Fibroblast of gingiva (primary cell): ENCODE measurements at places on chromosomes 5 and 9.

- peak; percentile 93 for DNase-seq
Measured at GRCh38 chr9:21744841-21745240, 57.6 kb upstream of the MTAP start.

GRCh38 chr5:158463938-158464337, 605.0 kb upstream of the CLINT1 start:
- DNase-seq, result peak; percentile 92

GRCh38 chr9:8599937-8600336, 800.4 kb upstream of the DMAC1 start:
- DNase-seq, result no peak

DNA sequence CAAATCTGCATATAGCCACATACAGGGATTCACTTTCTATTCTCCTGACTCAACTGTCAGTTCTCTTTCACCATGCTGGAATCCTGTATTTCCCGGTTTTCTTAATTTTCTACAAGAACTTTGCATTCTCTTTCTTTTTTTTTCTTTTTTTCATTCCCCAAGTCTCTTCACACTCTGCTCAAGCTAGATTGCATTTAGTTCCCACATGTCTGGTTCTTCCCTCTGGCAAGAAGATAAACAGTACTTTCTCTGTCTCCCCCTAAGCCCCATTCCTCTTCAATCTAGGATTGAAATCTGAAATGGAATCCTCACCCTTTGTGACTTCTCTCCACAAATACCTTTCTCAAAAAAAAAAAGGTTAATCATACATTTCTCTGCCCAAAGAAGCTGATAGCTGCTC, 64.2 kb upstream of the SLC12A2 start:
- DNase-seq, result no peak

DNA sequence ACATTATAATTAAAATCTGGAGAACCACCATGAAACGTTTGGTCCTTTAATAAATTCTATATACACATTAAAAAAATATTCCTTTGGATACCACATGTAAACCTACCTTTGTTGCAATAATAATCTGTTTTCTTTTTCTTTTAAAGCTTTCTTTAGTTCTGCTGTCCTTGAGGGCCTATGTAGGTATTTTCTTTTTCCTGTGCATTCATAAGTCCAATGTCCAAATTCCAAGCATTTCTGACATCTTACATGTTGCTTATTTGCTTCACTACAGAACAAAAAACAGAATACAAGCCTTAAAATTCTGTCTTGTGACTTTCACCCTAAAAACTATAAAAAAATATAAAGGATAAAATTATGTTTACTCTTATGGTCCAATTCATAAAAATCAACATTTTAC, 19.7 kb downstream of the ZCCHC10 start:
- no peak for DNase-seq

GRCh38 chr9:36392489-36392888, 7.6 kb downstream of the RNF38 start:
- peak; percentile 22 for DNase-seq

GRCh38 chr9:122307061-122307460, 42.4 kb downstream of the MRRF start:
- no peak for DNase-seq

DNA sequence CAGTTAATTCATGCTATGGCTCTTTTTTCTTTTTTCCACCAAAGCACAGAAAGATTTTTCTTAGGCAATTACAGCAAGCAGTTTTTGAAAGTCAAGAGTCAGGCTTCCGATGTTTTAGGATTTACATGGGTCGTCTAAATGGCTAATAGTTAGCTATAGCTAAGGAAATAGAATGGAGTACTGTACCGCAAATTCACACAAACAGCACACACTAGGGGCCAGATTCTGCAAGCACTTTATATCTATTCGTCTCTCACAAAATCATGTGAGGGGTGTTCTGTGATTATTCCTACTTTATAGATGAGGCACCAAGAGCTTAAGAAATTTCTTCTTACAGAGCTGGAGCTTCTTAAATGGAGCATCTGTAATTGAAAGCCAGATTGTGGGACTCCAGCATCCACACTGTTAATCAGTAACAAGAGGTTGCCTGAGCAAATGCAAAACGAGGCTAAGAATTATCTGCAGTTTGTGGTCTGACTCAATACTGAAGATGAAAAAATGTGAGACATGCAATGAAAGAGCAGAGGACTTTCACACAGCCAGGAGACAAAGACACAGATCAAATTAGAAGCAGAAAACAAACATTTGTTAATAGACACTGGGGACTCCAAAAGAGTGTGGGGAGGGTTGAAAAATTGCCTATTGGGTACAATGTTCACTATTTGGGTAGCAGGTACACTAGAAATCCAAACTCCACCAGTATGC, 62.7 kb upstream of the CTXN3 start:
- no peak for DNase-seq

- peak; percentile 74 for DNase-seq
Measured at GRCh38 chr9:5851445-5851844, 18.5 kb upstream of the ERMP1 start.

DNA sequence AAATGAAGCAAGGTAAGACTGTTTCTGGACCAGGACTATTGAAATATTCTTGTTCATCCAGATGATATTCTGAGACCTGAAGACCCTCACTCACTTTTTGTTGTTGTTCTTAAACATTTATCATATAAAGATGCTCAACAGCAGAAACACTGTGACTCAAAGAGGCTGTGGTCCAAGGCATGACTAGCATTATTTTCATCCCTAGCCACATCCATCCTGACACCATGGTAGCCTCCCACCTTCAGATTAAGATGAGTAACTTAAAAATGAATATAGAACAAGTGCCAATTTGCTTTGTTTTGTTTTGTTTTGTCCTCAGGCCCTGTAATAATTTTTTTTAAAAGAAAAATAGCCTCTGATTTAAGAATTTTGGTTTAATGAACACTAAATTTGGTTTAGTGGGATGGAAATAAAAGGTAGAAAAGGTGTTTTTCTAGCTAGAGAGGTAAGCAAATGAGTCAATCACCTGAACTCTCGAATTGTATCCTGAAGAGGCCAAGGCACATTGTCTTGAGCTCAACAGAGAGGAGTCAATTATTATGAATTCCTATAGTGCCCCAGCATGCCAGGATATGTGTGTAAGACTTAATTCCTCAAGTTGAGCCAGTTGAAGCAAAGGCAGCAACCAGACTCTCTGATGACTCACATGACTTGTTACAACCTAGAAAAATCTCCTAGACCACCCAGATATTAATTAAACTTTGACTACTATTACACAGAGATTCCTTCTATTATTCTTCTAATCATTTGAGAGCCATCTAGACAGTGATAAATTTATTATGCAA, 380.1 kb upstream of the TUSC1 start:
- DNase-seq, result no peak

DNA sequence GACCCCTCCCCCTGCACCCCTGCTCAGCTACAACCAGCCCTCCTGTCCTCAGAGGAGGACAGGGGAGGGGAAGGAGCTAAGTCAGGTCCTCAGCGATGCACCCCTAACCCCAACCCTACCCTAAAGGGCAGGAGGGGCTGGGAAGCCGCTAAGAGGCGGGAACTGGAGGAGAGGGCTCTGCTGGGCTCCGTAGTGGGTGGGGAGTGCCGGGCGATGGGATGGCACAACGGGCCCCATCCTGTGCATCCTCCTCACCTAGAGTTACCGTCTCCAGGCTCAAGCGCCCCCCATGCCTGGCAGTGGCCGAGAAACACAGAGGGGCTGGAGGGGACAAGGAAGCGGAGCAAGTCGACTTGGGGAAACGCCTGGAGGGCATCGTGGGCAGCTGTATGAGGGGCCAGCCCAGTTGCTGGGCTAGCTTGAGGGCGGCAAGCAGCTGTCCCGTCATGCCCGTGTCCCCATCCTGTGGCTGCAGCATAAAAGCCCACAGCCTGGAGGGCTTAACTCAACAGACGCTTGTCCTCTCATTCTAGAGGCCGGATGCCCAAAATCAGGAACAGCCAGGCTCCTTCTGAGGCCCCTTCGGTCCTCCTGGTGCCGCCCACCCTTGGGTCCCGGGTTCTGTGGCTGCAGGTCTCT, 23.0 kb upstream of the UBAC1 start:
- no peak for DNase-seq

DNA sequence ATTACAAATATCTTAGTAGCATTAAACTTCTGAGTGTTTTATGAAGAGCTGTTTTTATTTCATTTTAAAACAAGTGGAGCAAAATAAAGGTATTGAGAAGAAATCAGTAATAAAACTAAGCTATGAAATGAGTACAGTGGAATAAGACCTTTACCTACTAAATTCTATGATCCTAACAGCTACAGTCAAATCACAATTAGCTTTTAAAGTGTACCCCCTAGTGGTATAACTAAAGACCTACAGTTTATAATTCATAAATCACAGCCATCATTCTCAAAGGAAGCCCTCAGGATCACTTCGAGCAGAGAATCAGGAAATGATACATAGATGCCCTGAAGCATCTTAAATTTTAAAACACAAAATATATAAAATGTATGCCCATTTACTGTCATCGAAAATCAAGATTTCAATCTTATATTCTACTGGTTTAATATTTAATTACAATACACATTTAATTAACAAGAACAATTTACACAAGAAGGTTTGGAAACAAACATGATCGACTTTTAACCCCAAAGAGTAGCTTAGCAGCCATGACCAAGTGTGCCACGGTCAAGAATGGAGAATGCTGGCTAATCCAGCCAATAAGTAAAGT, 12.3 kb downstream of the CCNH start:
- DNase-seq, result peak; percentile 30

GRCh38 chr5:14185326-14186058, 42.4 kb downstream of the TRIO start:
- peak; percentile 83 for DNase-seq

- DNase-seq, result no peak
Measured at GRCh38 chr5:172951371-172952033, 7.7 kb upstream of the RPL26L1 start.

- no peak for DNase-seq
Measured at GRCh38 chr5:169335806-169336205, 34.9 kb upstream of the SLIT3 start.

GRCh38 chr5:125890511-125890931, 532.7 kb upstream of the GRAMD2B start:
- peak; percentile 65 for DNase-seq

DNA sequence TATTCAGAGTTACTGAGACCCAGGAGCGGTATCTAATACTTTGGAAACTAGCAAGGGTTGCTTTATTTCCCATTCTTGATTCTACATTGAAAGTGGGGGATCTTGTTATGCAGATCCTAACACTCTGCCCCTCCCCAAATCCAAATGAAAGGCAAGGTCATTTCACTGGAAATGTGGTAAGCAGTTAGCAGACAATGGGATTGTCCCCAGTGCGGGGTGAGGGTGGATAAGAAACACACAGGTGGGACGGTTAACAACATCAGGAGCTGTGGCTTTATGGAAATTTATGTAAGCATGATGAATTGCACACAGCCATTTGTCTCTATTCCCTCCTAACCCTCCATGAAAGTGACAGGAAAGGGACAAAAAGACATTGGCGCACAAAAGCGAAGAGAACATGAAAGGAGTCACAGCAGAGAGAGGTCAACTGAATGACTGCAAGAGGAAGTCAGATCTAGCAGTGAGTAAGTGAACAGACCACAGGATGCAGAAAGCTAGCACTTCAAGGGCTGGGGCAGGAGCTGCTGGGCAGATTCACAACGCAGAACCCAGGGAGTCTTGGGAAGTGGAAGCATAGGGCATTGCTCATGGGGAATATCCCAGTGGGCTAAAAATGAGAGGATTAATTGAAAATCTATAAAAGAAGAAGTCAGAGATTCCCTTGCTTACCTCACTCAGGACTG, 184.4 kb downstream of the HSD17B3 start:
- DNase-seq, result no peak

DNA sequence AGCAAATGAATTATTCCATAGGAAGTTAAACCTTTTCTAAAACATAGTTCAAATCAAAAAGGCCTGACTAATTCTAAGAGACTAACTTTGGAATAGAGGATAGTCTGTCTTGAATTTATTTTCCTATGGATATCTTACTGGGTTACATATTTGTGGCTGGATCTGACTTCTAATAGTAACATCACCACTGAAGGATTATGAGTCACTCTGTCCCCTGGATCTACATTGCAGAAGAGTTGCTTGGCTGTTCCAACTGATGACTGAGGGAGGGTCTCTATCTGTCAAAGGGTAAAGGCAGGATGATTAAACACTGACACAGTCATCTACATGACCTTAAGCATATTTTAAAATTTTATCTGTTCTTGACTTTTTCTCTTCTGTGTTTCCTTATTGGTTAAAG, 119.6 kb upstream of the FST start:
- peak; percentile 74 for DNase-seq

- no peak for DNase-seq
Measured at GRCh38 chr5:8349855-8350254, 480.9 kb downstream of the MTRR start.

- peak; percentile 75 for DNase-seq
Measured at GRCh38 chr5:150409638-150410523, 2.8 kb downstream of the CD74 start.

DNA sequence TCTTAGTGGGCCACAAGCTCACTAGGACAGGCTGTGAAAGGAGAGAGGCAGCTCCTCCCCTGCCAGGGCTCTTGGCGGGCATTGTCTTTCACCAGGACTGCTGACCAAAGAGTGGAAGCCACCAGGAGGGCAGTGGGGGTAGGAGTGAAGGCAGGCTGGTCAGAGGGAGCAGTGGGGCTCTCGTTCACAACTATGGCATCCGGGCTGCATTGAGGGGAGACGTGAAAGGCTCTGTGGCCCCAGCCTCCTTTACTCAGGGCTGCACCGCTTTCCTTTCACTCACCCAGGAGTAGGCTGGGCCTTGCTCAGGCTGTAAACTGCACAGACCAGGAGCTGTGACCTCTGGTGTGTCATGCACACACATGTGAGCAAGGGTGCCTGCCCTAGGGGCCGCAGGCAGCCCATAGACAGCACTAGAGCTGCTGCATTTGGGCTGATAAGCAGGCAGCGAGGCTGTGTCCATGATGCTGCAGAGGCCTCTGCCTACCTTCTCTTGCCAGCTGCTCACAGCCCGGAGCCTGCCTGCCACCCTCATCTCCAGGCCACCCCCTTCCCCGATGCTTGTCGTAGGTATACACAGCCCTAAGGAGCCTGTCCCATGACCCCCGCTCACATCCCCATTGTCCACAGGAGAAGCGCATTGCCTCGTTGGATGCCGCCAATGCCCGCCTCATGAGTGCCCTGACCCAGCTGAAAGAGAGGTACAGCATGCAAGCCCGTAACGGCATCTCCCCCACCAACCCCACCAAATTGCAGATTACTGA, 130.4 kb downstream of the DAB2IP start:
- DNase-seq, result no peak

- DNase-seq, result peak; percentile 6
Measured at GRCh38 chr5:133273661-133274596, 222.1 kb downstream of the HSPA4 start.
